ENCODE measurements at places on chromosomes 4 and X. TPM values are rescaled to one million over a fixed set of nuclear protein-coding genes. Genes with fewer than 3 reads are reported as not detected.

GRCh38 chr4:81003597-81004111, 26.9 kb upstream of the BMP3 start:
- DNase-seq: no peak

- DNase-seq: no peak
Observed at GRCh38 chr4:89759426-89759825, 77.5 kb downstream of the SNCA start.

DNA sequence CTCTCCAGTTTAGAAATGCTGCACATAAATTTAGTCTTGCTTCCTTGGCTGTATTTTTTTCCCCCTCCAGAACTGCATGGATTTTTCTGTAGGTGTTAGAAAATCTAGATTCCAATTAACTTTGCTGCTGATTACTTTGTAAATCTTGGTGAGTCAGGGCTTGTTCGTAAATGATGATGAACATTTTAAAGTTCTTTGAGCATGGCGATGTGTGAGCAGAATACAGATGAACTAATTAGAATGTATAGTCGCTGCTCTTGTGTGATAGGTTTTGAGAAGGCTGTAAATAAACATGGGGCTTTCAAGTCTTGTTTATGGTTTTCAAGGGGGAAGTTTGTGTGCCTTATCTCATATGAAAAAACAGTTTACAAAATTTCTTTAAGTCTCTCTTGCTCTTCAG, 23.3 kb downstream of the LIMCH1 start:
- no peak for DNase-seq

- DNase-seq: no peak
Observed at GRCh38 chr4:151806511-151806927, 45.7 kb upstream of the GATB start.

- no peak for DNase-seq
Observed at GRCh38 chr4:1749370-1749769, 28.0 kb downstream of the TACC3 start.

DNA sequence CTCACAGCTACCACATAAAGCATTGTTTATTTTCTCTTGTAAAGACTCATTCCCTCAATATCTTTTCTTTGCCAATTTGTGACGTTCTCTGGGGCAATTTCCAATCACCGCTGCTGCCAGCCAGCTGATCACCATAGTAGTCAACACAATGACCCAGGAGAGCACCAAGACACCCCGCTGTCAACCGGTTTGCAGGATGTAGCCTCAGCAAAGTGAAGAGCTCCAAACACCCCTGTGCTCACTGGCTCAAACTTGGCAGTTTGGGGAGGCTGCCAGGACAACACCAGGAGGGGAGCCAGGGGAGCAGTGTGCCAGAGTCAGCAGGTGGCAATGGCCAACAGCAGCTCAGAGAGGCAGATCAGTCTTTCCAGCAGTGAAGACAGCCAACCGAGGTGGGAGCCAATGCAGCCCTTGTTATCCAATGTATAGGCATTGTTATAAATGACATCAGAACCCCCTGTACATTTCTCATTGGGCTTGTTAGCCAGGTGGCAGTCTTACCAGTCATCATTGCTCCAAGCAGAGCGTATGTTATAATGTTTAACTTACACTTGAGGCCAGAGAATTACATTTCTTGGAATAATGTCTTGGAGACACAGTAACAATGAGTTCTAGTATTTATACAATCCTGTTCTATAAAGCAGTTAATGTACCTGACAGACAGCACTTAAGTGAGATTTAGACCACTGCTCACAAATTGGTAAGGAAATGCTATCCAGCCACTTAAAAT, 274.9 kb upstream of the GK2 start:
- DNase-seq: peak; percentile 67

GRCh38 chrX:46777971-46778810, 19.3 kb upstream of the SLC9A7 start:
- no peak for DNase-seq

DNA sequence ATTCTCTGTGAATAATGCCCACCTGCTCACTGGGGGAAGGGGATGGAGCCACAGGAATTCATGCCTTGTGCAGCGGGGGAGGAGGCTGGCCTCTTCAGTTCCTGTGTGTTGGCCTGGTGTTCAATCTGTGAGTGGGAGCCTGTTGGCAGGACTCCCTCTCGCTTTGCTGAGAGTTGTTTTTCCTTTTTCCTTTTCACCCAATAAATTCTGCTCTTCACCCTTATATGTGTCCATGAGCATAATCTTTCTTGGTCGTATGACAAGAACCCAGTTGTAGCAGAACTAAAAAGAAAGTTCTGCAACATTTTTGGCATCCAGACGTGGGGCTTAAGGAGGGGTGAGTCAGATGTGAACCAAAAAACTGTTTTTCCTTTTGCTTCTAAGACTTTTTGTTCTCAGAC, 235.2 kb upstream of the HDX start:
- DNase-seq: no peak

DNA sequence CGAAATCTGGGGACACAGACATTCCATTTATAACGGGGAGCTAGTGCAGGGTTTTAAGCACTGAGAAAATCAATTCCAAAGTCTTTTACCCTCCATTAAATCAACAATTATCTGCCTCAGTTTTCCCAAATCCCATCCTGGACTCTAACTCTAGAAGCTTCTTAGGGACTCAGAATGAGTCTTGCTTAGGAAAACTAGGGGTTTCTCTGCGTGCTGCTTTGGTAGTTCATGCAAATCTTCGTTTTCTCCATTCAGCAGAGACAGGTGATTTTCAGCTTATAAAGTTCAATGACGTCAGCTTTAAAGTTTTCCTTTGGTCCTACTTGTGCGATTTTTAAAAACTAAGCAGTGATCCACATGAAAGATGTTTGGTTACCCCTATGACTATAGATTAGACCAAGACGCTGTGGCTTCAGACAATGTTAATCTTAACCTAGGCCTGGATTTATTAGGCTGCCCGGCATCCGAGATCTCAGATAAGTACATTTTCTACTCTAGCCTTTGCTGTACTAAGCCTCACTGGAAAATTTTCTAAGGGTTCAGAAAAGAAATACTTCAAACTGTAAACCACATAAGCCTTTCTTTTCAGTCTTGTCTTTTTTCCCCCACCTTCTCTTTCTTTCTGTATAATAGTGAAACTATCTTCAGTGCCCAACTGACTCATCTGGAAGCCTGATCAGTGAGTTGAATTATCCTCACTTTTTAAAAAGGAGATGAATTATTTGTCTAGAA, 121.4 kb upstream of the GATB start:
- DNase-seq: no peak

DNA sequence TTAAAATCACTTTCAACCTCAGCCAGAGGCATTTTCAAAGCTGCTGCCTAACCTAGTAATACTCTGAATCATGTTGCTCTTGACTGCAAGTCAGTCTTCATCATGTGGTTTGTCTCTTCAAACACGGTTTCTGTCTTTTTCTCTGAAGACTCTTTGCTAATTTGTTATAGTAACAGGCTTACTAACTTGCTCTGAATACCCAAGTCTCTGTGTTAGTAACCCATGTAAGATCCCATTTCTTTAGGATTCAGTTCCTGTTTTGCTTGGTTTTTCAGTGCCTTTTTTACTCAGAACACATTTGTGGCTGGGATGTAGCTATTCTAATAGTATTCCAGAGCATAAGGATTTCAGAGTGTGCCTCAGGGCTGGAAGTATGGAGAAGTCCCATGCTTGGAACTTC, 1450.6 kb upstream of the IGFBP7 start:
- DNase-seq: no peak

GRCh38 chrX:55109306-55109705, 20.5 kb downstream of the PAGE2 start:
- DNase-seq: peak; percentile 29

DNA sequence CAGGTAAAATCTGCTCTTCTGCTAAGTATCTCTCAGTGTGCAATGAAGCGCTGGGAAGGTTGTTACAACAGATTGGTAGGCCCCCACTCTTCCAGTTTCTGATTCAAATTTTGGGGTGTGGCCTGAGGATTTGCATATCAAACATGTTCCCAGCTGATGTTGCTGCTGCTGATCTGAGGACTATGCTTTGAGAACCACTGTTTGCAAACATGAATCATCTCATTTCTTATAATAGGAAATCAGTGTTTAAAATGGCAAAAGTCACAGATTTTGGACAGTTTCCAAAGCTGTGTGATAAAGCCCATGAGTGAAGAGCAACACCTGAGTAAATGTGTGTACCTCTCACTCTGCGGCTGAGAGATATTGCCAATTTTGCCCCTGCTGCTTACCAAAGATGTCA, 36.2 kb upstream of the NDNF start:
- no peak for DNase-seq

DNA sequence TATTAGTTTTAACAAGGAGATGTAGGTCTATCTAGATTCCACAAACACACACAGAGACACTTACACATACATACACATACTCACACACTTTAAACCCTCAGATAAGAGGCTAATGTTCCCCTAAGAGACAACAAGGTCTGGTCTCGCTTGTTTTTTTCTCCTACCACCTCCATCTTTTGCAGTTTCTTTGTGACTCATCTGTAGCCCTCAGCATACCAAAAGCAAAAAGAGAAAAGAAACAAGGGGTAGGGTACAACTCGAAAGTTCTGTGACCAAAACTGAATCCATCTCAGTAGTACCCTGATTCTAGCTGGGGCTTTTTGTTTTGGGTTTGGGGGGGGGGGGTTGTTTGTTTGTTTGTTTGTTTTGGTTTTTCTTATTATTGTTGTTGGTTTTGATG, 12.2 kb upstream of the EXOSC9 start:
- no peak for DNase-seq

GRCh38 chr4:123876671-123877101, 480.1 kb downstream of the SPRY1 start:
- DNase-seq: no peak

DNA sequence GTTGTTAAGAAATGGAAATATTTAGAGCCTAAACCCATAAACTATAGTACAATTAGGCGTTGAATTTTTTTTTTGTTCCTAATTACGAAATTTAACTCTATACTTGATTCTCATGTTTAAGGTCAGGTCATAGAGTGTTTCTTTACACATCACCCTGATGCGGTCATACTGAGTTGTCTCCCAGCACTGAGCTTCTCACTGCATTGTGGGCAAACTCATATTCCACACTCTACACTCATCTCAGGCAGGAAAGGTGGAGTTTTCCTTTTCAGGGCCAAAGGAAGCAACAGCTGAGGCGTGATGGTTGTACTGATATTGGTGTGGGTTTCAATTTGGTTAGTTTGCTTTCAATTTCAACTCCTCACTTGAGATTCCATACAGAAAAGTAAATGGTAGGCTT, 75.4 kb downstream of the FAT4 start:
- DNase-seq: no peak

GRCh38 chr4:54971474-54971950, 153.9 kb downstream of the KDR start:
- no peak for DNase-seq

DNA sequence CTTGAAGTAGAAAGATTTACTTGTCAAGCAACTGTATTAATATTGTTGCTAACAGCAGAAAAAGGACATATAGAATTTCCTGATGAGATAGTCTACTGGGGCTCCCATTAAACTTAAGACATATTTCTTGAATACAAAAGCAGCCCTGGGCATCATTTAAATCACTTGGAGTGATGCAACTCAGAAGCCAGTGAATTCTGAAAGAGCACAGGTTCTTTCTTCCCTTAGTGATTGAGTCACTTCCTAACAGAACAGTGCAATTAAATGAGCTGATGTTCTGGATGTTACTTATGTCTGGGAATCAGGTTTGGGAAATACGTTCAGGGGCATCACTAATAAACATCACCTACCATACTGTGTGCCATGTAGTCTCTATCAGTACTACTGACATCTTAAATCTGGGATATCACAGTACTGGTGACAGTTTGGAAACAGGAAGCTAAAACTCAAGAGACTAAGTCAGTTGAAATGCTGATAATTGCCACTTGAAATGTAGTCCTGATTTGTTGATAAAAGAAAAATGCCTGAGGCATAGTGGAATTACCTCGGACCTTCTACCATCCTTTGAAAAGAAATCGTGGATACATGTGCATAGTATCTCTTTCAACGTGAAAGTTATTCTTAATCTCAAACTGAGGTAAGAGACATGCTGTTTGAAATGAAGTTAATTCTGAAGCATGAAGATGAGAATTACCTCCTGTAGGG, 249.2 kb upstream of the GPRIN3 start:
- no peak for DNase-seq

DNA sequence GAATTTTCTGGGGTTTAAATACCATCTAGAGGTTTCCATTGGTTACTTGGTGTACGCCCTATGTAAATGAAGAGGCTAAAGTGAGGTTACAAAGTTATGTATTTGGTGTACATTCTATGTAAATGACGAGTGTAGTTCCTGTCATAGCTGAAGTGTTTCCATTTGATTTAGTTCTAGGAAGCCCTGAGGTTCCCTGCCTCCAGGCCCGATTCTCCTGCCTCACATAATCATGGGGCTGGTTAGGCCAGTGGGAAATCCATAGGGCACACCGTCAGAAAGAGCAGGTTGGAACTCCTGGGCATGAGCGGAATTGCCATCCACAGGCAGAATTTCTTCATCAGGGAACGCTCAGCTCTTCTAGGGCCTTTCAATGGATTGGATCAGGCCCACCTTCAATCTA, 24.2 kb upstream of the HOPX start:
- DNase-seq: no peak

DNA sequence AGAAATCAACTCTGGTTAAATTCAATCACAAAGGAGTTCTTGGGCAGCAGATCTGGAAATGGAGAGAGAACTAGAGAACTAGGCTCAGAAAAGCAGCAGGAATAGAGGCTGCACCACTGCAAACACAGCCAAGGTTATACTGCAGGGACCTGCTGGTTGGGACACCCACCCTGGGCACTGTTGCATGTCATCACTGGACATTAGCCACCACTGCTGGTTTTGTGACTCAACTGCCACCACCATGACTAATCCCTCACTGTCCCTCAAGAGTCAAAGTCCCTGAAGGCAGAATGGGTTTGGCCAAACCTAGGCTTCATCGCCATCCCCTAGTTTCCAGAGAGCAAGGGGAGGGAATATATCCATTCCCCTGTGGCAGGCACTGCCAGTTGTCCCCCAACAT, 38.1 kb upstream of the IRAK1 start:
- DNase-seq: no peak

GRCh38 chrX:78945186-78945912, at the start of gene P2RY10:
Gene P2RY10 (plus strand): TSS chrX:78945391. CDS start chrX:78960521, 15,130 bp downstream.
- DNase-seq: no peak

DNA sequence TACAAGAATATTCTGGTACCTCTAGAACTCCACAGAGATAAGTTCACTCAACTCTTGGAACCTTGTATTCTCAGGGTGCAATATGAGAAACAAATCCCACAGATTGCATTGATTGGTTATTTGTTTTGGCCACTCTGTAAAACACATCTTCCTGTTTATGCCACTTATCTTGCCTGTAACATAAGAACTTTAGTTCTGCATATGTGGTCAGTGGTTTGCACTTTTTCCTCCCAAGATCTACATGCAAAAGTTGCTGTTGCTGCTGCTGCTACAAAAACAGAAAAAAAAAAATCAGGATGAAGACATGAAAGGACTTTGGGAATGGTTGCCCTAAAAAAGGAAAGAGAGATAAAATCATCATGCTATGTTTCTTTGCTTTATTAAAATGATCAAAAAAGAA, 9.6 kb downstream of the ODAPH start:
- DNase-seq: no peak

GRCh38 chr4:122536001-122536400, 79.5 kb upstream of the IL2 start:
- DNase-seq: no peak

- no peak for DNase-seq
Observed at GRCh38 chr4:84224522-84224921, 274.6 kb downstream of the NKX6-1 start.

DDX53 gene
- total RNA-seq: not detected

HSFX4 gene
- not detected for total RNA-seq

CXCL3 gene
- total RNA-seq: 0.50 TPM

EGFL6 gene
- total RNA-seq: not detected

STARD8 gene
- 10.2 TPM for total RNA-seq

COL4A6 gene
- total RNA-seq: 7.4 TPM

S100P gene
- total RNA-seq: not detected

GYPB gene
- total RNA-seq: not detected

EMCN gene
- total RNA-seq: 44.9 TPM
